ENCODE measurements at places on chromosomes 1 and 21.

GRCh38 chr1:36306210-36306901 lies at the start of gene SH3D21:
TSS of gene SH3D21 (plus strand) at chr1:36306368. CDS start at chr1:36306421, 53 bp downstream.
- DNase-seq: no peak

GRCh38 chr1:231070758-231071444 lies 30.8 kb upstream of the FAM89A start:
- no peak for DNase-seq

DNA sequence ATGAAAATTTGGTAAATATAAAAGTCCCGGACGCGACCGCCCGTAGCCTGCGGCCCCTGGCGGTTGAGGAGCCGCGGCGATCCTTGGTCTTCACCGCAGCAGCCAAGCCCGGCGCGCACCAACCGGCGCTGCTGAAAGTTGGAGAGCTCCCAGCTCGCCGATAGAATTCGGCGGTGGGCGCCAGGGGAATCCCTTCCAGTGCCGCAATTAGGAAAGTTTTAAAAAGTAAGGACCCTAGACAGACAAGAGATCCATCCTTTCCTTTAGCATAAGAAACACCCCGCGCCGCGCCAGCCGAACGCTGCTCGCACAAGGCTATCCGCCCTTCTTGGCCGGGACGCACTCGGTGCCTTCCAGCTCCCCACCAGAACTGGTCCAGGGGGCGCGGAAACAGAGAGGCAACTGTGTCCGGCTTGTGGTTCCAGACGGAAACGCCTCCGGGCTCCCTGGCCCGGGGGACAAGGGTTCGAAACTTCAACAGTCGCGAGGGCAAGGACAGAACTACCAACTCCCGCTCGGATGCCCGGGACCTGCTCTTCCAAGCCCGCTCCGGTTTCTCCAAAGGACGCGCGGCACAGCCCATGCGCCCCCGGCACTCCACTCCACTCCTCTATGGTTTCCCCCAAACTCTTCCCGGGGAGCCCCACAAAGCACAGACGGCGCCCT lies 1.7 kb downstream of the FAM78B start:
- DNase-seq: no peak

DNA sequence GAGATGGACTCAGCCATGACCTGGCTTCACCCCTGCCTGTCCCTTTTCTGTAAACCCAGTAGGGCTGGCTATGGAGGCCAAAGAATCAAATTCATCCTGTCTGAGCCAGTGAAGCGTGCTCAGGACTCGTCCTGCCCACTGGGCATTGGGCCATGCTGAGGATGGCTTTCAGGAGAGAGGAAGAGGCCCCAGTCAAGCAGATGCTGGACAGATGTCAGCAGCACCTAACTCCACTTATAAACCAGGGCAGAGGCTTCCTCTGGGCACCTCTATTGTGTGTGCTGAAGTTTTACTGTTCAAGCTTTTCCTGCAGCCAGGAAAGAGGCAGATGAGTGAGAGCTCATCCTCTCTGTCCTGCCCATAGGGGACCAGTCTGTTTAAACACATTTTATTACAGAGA lies 97.4 kb upstream of the GCLM start:
- no peak for DNase-seq

- no peak for DNase-seq
Measured at GRCh38 chr1:147266381-147266780, 23.9 kb downstream of the CHD1L start.

DNA sequence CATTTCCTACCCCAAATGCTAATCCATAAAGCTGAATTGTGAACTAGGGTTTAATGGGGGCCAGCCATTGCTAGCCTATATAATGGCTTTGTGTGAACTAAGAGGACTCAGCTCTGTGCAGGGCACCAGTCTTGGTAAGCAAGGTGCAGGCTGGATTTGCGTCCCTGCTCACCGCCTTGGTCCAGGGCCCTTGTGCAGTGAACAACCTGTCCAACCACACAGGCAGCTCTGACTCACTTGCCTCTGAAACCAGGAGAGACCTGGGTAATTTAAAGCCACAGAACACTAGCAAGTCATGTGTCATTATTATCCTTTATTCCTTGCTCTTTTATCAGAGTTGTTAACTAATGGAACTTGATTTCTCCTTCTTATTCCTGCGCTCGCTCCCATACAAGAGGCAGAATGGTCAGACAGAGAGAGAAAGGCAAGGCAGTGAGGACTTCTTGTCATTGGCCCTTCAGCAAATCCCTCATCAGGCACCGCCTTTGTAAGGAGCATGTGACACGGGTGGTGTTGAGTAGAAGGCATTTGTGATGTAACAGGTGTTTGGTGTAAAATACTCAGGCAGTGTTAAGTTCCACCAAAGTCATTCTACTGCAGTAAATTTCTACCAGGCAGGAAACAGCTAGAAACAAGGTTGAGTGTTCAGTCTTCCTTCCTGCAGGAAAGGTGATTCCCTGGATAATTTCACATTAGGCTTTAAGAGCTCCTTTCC lies 67.3 kb upstream of the OLIG2 start:
- no peak for DNase-seq

DNA sequence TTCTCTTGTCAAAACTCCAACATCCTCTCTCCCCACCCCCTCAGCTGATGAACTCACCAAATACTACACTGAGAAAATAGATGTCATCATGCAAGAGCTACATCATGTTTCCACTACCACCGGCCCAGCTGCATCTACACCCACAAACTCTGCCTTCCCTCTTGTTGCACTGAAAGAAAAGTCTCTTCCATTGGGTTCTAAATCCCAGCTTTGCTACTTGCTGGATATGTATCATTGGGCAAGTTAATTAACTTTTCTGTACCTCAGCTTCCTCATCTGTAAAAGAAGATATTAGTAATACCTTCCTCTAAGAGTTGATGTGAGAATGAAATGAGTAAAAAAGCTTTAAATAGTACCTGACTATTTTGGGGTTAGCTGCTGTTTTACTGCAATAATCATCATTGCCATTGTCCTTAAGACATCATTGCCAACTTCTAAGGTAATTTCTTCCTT lies 108.6 kb downstream of the OLFML2B start:
- no peak for DNase-seq

GRCh38 chr1:48776393-48777218 lies at the start of gene BEND5:
TSS of gene BEND5 (minus strand) at chr1:48776891. CDS start at chr1:48776831, 60 bp downstream.
- no peak for DNase-seq

GRCh38 chr21:38202811-38203210 lies 54.0 kb upstream of the KCNJ15 start:
- no peak for DNase-seq

DNA sequence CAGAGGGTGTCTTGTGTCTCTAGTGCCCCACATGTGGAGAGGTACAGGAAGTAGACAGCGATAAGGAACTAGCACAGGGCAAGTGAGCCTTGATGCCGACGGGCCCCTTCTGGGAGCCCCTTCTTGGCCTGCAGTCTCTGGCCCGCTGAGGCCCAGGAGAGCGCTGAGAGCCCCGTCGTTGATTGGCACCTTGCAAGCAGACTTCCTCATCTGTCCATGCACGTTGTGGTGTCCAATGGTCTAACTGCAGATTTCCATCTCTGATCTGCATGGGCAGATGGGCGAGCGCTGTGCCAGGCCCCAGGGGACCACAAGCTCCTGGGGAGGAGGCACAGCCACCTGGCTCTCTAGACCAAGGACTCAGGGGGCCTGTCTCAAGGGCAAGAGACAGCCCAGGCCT lies 32.4 kb downstream of the PLEKHA6 start:
- no peak for DNase-seq
